Diencephalon (tissue), 1 donor: ENCODE measurements at places on chromosomes 11 and 22. TPM values are rescaled to one million over a fixed set of nuclear protein-coding genes. Genes with fewer than 3 reads are reported as not detected.

The MUC5AC gene
- total RNA-seq = not detected

The CCDC34 gene
- 11.3 TPM for total RNA-seq

The SDF2L1 gene
- 5.5 TPM for total RNA-seq

The MMP10 gene
- 0.23 TPM for total RNA-seq

The CSF2RB gene
- total RNA-seq = 0.92 TPM

The MPPED1 gene
- 14.1 TPM for total RNA-seq

The ISX gene
- not detected for total RNA-seq

The EXPH5 gene
- 2.3 TPM for total RNA-seq

The CAPN1 gene
- 64.6 TPM for total RNA-seq

The KCNC1 gene
- 12.7 TPM for total RNA-seq

The CNTN5 gene
- 44.3 TPM for total RNA-seq

The SYT13 gene
- 248 TPM for total RNA-seq

The FAM227A gene
- 9.2 TPM for total RNA-seq

The DDX25 gene
- total RNA-seq = 24.9 TPM
